ENCODE measurements at places on chromosomes 2 and 18. TPM values are rescaled to one million over a fixed set of nuclear protein-coding genes. Genes with fewer than 3 reads are reported as not detected.

Gene ZNF519
- 7.6 TPM for total RNA-seq

Gene PER2
- 4.0 TPM for total RNA-seq

Gene NCKAP5
- total RNA-seq = 0.49 TPM

DNA sequence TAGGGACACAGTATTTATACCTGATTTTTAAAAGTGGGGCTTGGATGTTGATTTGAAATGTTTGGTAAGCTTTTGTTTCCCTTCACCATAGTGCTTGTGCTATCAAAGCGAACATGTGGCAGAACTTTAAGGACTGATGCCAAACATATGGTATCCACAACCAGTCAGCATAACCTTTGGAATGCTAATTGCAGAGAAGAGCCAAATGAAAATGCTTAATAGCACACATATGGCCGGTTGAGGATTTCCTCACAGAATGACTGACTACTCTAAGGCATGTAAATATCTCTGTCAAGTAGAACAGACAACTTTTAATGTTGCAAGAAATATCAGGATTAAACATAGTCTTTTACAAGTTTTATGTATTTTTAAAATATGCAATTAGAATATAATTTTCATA lies 120.9 kb upstream of the COL3A1 start:
- DNase-seq = peak; percentile 89

- DNase-seq = peak; percentile 54
Measured at GRCh38 chr18:74342416-74343043, 26.9 kb downstream of the C18orf63 start.

- DNase-seq = peak; percentile 78
Measured at GRCh38 chr2:68936427-68936826, 16.3 kb downstream of the GKN2 start.

Measured in RPMI7951 (cell line).